Left ventricle myocardium inferior (tissue), 1 donor: ENCODE measurements at places on chromosomes 16 and 17. TPM values are rescaled to one million over a fixed set of nuclear protein-coding genes. Genes with fewer than 3 reads are reported as not detected.

DNA sequence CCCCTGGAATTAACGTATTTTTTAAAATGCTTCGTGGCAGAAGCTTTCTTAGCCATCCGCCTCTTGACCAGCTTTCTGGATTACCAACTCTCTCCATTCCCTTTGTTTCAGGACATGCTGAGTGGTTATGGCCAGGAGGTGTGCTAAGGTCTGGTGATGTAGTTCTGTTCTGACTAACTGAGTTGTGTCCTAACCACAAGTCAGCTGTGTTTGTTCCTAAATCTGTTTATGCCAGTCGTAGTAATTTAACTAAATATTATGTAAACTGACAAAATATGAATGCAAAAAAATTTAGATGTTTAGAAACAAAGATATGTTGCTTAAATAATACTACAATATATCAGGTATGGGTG, 61.6 kb downstream of the MRTFB start:
- no peak for DNase-seq

DNA sequence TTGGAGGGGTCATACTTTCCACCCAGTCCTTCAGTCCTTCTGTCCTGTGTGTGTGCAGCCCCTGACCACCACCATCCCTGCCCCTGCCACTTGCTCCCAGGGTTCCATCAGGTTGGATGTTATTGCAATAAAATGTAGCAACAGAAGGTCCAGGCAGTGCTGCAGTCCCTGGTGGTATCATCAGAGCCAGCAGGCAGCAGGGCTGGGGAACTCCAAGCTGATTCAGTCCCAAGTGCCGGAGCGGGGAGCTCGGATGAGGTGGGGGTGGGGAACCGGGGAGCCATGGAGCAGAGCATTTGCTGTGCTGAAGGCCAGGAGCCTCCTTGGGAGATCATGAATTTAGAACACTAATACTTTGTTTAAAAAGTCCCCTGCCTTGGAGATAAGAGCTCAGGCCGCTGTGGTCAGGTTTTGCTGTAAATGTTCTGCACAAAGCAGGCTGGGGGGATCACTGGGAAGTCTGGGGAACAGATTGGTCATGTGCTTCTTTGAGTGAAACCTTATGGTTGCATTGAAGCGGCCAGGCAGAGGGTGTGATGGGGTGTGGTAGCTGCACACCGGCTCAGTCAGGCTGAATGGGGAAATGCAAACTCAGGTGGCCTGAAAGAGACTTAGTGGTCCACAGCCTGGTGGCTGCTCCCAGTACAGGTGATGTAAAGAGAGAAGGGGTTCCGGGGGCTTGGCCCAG, 225.9 kb downstream of the SEC14L1 start:
- DNase-seq, result no peak

- no peak for DNase-seq
These were observed 21.2 kb downstream of the SREBF1 start for GRCh38 chr17:17815436-17816200.

DNA sequence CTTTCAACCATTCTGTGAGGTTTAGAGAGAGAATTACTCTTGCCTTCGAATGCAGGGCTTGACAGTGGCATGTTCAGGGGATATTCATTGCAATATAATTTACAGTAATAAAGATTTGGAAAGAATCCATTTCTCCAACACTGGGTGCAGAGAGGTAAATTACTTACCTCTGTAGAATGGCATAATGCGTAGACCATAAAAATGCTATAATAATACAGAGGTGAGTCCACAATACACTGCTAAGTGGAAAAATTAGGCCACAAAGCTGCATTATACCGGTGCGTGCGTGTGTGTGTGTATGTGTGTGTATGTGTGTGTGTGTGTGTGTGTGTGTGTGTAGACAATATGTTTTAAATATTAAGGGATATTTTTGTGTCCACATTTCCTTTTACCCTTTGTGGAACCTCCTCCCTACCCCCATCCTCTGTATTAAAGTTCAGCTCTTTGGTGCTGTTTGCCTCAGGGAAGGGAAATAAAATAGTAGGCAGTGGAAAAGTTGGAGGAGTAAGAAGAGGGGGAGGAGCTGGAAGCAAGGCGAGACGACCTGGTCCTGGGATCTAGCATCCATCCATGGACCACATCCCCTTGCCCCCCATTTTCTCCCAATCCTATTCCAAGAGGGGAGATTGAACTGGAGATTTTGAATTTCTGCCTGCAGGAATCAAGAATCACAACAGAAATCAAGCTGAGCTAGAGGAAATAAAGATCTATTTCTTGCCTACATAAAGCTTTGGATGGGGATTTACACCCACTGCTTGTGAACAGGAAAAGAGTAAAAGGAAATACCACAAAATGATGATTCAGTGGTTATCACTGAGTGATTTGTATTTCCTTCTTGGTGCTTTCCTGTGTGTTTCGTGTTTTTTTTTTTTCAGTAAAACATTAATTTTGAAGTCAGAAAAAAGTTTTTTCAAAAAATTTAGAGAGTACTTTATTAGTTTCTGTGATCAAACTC, 124.8 kb downstream of the RGS9 start:
- DNase-seq, result no peak

The PYDC1 gene
- not detected for total RNA-seq

The IL17C gene
- not detected for total RNA-seq

- DNase-seq, result no peak
These were observed 34.3 kb upstream of the TMEM92 start for GRCh38 chr17:50239937-50240336.

DNA sequence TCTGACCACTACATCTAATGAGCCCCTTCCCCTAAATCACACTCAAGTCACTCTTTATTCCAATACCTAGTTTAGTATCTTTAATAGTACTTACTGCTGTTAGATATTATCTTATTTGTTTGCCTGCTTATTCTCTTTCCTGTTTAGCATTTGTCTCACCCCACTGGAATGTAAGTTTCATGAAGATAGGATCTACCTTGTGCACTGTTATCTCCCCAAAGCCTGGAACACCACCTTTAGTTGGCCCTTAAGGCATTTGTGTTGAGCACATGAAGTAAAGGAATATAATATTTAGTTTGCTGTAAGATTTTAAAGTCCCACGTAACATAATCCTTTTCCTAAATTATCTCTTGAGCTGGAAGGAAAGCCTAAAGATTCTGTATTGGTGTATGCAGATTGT, 50.2 kb downstream of the VPS35L start:
- no peak for DNase-seq

DNA sequence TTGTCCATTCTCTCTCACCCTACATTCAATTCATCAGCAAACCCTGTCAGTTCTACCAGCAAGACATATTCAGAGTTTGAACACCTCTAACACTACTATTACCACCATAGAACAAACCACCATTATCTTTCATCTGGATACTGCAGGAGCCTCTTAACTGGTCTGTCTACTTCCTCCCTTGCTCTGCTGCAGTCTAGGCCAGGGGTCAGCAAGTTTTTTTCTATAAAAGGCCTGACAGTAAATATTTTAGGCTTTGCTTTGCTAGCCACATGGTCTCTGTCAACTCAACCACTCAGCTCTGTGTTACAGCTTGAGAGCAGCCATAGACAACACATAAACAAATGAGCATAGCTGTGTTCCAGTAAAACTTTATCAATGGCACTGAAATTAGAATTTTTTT, 13.8 kb downstream of the KCTD19 start:
- DNase-seq, result no peak

- DNase-seq, result peak; percentile 67
These were observed 59.8 kb downstream of the NEUROD2 start for GRCh38 chr17:39547713-39548478.

The CES5A gene
- total RNA-seq, result not detected

DNA sequence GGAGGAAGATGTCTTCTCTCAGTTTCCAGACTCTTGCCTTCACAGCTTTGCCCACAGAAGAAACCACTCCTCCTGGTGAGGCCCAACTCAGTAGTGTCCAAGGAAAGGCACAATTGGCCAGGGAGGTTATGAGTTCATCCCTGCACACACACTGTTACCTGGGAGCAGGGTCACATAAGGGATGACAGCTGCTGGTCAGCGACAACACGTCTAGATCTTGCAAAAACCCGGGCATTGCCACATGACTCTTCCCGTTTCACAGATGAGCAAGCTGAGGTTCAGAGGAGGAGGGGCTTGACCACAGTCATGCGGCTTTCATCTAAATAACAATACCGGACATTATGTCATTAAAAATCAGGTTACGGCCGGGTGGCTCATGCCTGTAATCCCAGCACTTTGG, 186.0 kb downstream of the COPRS start:
- DNase-seq, result no peak

The ZACN gene
- not detected for total RNA-seq

The ARHGAP27 gene
- 15.1 TPM for total RNA-seq
